Activated CD4-positive, alpha-beta T cell treated with anti-CD3 and anti-CD28 coated beads, Interleukin-2, amount 50 U/mL, for 48 hours (primary cell): ENCODE measurements at places on chromosomes 2 and 18.

DNA sequence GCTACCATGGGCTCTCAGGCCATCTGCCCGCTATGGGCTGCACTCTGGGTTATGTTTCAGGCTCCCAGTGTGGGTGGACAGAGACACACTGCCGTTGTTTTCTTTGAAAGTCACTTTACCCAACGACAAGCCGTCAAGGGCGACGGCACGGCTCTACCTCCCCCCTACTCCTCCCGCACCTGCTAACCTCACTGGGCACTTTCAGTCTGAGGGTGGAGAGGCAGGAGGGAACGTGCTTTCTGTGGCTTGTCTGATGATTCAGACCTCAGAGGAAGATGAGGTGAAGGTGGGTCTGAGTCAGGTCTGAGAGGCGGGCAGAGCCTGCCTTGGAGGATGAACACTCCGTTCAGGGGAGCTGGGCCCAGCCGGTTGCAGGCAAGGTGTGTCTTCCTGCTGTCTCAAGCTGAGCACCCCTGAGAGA is 147.6 kb upstream of the HDAC4 start:
- peak; percentile 66 for DNase-seq

DNA sequence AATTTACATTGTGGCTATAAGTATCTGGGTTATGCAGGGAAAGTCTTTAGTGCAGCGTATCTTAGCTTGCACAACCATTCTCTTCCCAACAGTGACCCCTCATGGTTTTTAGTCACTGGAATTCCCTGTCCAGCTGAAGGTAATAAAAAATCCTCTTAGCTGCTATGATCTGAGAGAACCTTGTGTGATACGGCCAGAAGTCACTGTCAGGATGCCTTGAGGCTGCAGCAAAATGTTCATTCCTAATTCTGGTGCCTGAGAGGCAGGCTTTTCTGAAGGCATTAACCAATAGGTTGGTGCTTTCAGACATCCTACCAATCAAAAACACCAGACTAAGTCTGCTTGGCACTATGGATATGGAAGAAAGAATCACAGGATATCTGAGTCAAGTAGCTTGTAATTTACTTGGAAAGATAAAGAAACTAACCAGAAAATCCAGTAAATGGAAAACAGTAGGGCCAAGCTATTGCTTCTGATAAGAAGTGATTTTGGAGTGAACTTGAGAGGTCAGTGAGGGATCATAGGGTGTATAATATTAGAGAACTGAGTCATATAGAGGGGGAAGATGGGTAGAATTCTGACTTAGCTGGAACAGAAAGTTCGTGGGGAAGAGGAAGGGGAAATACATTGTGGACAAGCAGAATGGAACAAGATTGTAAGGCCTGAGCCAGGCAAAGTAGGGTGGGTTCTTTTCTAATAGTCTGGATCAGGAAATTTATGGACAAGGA is 89.0 kb upstream of the SLC14A2 start:
- DNase-seq, result no peak

DNA sequence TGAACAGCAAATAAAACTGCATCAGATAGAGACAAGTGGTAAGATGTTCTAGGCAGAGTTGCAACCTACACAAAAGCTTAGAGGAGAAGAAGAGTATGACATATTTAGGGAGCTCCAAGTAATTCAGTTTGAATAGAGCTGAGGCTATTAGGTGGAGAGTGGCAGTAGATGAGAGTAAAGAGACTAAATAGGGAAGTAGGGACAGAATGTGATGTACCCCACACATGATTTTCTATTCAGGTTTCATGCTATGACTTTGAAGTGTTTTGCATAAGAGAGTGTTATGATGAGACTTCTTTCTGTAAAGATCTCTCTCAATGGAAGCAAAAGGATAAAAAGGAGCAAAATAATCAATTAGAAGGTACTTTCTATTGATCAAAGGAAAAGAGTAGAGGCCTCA is 206.8 kb upstream of the ERBB4 start:
- no peak for DNase-seq

DNA sequence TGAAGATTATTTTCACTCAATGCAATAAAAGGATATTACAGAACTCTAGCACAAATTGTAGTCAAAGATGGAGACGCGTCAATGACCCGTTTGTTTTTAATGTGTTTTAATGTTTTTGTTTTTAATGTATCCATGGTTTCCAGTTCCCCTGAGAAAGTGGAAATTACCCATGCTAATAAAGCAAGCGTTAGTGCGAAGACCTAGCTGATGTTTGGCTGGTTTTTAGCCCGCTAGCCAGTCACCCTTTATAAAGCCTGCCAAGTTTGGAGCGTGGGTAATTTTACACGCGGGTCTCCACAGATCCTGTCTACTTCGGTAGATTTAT is 430 bp upstream of the CHMP1B start:
- no peak for DNase-seq

- no peak for DNase-seq
Measured at GRCh38 chr18:26419746-26420145, 128.6 kb downstream of the KCTD1 start.

GRCh38 chr18:31104444-31104843 is 2.2 kb upstream of the DSC2 start:
- DNase-seq, result no peak

DNA sequence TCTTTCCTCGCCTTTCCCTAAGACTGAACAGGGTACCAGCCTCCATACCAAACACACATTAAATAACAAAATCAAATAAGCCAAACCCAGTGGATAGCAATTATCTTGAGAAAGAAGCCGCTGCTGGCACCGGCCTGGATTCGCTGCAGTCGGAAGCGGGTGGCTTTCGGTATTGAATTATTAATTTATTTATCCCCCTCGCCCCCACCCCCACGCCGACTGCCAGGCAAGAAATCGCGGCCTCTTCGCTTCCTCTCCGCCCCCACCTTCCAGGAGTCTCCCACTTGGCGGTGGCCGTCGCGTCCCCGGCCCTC is 370 bp upstream of the ZNF804A start:
- DNase-seq, result no peak

- no peak for DNase-seq
Measured at GRCh38 chr18:77206676-77207374, 42.8 kb upstream of the GALR1 start.

DNA sequence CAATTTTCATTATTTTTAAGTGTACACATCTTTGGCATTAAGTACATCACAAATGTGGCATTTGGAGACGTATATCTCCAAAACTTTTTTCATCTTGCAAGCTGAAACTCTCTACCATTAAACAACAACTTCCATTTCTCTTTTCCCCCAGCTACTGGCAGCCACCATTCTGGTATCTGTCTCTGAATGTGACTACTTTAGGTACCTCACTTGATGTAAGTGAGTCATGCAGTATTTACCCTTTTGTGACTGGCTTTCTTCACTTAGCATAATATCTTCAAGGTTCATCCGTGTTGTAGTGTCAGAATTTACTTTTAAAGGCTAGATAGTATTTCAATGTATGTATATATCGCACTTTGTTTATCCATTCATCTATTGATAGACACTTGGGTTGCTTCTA is 17.0 kb downstream of the BABAM2 start:
- DNase-seq, result no peak

GRCh38 chr2:65164426-65164891 is 34.6 kb upstream of the RAB1A start:
- DNase-seq, result no peak

DNA sequence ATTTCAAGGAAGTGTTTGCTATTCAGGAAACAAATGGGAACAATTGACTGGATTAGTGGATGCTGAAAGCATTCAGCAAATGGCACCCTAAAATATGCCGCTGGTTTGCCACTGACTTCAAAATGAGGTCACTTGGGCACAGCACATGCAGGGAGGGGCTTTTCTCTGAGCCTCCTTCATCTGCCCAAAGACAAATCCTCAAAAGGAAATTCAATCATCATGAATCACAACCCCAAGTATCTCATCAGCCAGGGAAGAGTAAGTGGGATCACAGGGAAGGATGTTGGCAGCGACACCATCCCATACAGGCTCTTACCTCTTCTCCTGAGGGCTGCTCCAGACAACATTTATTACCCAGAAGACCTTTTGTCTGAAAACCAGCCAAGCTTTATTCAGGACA is 14.4 kb upstream of the SP140L start:
- DNase-seq, result no peak

DNA sequence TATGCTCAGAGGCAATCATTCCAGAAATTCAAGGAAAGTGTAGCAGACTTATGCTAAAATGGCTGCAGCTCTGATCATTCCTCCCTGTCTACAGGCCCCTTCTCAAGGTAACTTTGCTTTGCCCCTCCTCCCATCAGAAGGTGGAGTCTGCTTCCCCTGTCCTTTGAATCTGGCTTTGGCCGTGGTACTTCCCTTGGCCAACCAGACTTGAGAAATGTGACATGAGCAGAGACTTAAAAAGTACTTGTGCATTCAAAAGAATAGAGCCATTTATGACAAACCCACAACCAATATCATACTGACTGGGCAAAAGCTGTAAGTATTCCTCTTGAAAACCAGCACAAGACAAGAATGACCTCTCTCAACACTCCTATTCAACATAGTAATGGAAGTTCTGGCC is 59.5 kb upstream of the NCKAP5 start:
- no peak for DNase-seq

- DNase-seq, result peak; percentile 64
Measured at GRCh38 chr2:64295326-64296139, 151.3 kb upstream of the PELI1 start.

DNA sequence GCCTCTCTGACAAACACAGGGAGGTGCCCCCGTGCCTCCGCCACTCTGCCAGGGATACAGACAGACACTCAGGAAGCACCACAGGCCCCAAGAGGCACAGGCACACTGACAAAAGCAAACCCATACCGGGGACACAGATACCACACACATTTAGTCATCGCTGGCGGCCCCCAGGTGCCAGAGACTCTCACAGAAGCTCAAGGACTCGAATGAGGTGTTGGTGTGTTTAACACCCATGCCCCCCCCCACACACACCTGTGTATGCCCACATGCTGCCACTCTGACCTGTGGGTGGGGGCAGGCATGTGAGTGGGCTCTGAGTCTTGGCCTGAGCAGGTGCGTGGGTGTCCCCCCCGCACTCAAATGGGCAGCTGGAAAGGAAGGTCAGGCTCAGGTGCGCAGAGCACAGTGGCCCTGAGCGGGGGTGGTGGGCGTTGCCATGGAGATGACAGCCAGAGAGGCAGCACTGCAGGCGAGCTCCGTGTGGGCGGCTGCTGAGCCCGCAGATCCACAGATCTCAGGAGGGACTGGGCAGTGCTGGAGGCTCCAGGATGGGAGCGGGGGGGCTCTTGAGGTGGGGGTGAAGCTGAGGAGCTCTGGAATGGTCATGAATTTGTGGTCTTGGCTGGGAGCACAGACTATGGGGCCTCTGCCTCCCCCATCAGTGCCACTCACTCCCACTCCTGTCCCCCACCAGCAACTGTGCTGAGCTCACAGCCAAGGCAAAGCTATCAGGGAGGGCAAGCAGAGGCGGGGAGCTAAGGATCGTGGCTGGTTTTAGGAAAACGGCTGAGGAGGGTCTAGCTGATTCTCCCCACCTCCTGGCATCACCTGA is 73.9 kb upstream of the TAF1B start:
- DNase-seq, result no peak

- no peak for DNase-seq
Measured at GRCh38 chr18:78736015-78736690, 243.5 kb upstream of the SALL3 start.

GRCh38 chr18:77103991-77104531 is 28.5 kb downstream of the MBP start:
- no peak for DNase-seq

DNA sequence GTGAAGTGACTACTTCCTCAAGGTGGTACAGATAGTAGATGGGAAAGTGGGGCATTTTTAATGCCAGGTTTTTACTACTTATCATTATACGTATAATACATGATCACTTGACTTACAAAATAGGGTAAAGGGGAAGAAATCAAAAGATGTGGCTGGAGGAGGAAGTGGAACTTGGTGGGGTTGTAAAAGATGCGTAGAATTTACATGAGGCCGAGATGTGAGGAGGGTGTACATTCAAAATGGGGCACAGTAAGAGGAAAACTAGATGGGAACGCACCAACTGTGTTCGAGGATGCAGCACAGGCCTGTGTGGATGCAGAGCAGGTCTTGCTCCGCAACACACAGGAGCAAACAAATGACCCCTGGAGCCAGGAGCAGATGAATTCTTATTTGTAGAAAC is 403.3 kb downstream of the TXNL1 start:
- DNase-seq, result no peak

- DNase-seq, result no peak
Measured at GRCh38 chr2:7523481-7524120, 606.4 kb downstream of the RNF144A start.

DNA sequence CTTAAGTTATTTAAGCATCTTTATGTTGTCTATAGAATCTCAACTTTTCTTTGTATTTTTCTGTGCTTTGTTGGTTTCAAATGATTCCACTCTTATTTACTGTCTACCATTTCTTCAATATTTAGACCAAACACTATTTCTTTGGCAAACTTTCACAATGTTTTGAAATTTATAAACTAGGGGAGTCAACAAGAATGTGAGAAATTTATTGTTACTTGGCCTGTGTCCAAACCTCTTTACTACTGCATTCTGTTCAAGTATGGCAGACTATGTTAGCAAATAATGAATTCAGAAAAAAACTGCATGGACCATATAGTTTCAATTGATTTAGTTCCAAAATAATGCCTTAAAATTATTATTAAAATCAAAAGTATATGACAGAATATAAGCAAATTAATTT is 470.2 kb downstream of the FBXO15 start:
- no peak for DNase-seq

GRCh38 chr2:33712674-33713073 is 113.6 kb upstream of the FAM98A start:
- DNase-seq, result no peak

DNA sequence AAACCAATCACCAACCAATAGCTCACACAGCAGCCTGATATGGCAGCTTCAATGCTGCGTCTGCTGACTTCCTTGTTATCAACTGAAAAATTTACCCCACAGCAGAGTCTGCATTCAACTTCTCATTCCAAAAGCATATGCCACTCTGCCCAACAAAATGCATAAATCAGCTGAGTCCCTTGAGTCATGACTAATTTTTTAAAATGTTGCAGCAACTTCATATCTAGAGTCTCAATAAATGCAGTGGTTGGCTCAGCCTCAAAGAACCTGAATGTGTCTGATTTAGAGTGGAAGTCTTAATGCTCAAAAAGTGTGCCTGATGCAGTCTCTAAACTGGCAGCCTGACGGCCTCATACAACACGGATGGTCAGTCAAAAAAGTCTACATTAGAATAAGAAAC is 46.5 kb downstream of the FARSB start:
- no peak for DNase-seq

- no peak for DNase-seq
Measured at GRCh38 chr18:23588836-23589560, 2.7 kb upstream of the NPC1 start.

DNA sequence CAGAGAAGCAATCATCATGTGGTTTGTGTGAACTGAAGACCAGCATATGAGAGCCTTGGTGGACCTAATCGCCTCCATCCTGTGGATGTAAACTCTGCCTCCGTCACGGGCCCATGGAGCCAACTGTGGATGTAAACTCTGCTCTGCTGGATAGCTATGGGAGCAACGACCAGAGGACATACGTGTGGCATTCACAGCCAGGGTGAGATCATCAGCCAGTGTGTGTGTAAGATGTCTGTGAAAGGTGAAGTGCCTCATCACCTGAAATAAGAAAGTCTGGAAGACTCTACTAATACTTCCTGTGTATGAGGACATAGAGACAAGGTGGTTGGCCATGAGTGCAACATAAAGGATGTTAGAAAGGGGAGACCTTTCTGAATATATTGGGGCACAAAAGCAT is 63.5 kb downstream of the CYB5A start:
- DNase-seq, result no peak
